ENCODE measurements at places on chromosomes 4 and X. TPM values are rescaled to one million over a fixed set of nuclear protein-coding genes. Genes with fewer than 3 reads are reported as not detected.
A peak's percentile ranks its signal among the peaks of the same experiment; 100 is the strongest.

The SPOCK3 gene
- 0.56 TPM for polyA plus RNA-seq

The HMX1 gene
- not detected for polyA plus RNA-seq

The ZNF711 gene
- 91.3 TPM for polyA plus RNA-seq

The CT45A2 gene
- 17.7 TPM for polyA plus RNA-seq

The ELF4 gene
- 10.6 TPM for polyA plus RNA-seq

The GPR78 gene
- polyA plus RNA-seq = 0.37 TPM

The GAGE12H gene
- polyA plus RNA-seq = not detected

The RNF128 gene
- polyA plus RNA-seq = 4.2 TPM

The PRR32 gene
- 0.35 TPM for polyA plus RNA-seq

The XAGE1B gene
- polyA plus RNA-seq = not detected

The IL9R gene
- 0.19 TPM for polyA plus RNA-seq

The PWWP3B gene
- 2.6 TPM for polyA plus RNA-seq

The THAP9 gene
- 8.2 TPM for polyA plus RNA-seq

GRCh38 chr4:3368841-3369760 is 72.7 kb upstream of the HGFAC start:
- no peak for DNase-seq

DNA sequence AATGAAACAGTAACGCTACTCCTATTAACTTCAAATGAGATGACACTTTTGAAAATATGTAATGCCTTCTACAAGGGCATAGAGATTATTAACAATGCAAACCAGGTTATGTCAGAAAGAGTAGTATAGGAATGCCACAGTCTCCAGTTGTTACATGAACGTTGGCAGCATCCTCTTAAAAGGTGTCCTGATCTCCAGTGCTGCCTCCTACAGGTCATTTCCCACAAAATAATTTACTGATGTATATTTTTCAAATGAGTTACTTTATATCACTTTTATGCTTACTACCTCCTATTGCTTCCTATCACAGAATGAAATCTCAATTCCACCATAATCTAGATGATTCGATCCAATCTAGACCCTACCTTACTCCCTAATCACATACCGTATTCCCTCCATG is 195.2 kb upstream of the EPHA5 start:
- DNase-seq = no peak

DNA sequence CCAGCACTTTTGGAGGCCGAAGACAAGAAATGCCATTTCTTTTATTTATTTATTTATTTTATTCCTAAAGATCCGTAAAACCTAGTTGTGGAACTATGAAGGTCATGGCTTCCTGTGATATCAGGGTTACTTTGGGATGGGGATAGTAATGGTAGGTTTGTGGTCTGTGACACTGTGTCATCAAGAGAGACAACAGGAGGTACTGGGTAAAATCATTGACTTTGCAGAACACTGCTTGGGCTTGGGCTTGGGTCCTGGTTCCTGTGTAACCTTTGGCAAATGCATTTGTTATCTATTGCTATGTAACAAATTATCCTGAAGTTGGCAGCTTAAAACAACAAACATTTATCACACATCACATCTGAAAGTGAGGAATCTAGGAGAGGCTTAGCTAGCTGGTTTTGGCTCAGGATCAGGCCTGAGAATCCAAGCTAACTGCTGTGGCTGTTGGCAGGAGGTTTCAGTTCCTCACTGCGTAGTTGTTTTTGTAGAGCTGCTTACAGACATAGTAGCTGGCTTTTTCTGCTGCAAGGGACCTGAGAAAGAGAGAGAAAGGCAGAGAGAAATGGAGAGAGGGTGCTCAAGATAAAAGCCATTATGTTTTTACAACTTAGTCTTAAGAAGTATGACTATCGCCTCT is 576.4 kb upstream of the SLIT2 start:
- peak; percentile 33 for DNase-seq

- DNase-seq = peak; percentile 15
Observed at GRCh38 chr4:154807042-154807630, 26.1 kb downstream of the RBM46 start.

DNA sequence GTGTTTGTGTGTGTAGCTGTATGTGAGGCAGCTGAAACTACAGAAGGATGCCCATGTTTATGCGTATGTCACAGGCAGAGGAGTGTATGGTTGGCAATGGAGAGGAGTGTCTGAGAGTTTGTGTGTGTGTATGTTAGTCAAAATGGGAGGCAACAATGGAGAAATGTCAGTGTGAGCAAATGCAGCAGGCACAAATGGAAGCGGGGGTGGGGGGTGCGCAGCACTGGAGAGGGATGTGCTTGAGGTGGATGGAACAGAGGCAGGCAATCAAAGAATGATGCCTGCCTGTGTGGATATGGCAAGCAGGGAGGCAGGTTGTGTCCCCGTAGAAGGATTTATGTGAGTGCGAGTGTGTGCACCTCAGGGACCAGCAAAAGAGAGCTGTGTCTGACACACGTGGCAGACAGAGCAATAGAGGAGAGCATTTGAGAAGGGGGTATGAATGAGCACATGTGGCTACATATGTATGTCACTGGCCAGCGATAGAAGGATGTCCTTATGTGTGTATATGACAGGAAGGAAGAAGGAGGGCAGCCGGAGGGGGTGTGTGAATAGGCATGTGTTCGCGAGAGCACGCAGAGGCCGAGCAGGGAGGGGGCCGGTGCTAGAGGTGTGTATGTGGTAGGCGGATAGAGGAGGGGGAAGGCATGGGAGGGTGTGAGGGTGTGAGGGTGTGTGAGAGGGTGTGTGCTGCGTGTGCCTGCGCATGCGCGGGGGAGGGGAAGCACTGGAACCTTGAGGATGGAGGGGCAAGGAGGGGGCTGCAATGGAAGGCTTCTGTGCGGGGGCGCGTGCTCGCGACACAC is 1.1 kb downstream of the PJA1 start:
- no peak for DNase-seq

DNA sequence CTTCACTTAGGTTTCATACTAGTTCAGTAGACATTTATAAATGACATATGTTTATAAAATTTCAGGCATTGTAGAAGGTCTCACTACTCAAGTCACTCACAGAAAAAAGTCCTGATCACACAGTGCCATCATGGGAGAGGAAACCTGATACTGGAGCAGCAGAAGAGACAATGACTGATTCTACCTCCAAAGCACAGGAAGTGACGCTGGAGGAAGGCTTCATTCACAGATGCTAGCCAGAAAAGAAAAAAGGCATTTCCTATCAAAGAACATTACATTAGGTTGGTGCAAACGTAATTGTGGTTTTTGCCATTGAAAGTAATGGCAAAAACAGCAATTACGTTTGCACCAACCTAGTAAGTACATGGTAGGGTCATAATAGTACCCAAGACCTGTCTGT is 79.5 kb downstream of the RASGEF1B start:
- DNase-seq = no peak

DNA sequence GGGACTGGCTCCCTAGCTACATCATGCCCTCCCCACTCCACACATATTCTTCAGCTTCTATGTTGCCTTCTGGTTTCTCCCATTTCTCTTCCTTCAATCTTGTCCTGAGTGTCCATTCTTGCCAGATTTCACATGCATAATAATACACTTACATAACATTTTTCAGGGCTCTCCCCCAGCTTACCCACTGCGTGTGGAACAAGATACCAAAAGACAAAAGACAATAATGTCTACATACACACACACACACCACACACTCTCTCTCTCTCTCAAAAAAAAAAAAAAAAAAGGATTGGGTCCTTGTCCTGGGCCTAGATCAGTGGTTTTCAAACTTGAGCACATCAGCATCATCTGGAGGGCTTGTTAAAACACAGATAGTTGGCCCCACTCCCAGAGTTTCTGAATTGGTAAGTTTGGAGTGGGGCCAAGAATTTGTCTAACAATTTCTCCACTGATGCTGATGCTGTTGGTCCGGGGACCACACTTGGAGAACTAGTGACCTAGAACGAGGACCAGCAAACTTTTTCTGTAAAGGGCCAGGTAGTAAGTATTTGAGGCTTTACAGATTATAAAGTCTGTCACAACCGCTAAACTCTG is 6.5 kb upstream of the SMARCA1 start:
- no peak for DNase-seq

DNA sequence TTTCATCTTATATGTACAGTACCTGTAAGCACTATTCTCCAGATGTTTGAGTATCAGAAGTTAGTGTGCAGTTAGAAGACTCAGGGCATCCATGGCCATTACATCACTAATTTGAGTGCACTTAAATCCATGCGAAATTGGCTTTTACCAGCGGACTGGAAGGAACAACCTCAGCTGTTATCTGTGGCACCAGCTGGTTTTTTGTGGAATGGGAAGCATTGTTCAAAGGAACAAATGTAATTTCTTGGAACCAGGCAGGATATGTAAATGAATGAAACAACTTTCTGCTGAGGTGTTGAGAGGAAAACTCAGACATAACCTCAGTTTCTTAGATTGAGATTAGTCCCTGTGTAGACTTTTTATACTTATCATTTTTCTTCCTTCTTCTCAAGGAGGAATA is 60.2 kb downstream of the PDGFRA start:
- DNase-seq = no peak

GRCh38 chrX:65697211-65697641 is 29.8 kb downstream of the MSN start:
- DNase-seq = no peak

- no peak for DNase-seq
Observed at GRCh38 chr4:23789762-23790161, 100.1 kb downstream of the PPARGC1A start.

- no peak for DNase-seq
Observed at GRCh38 chrX:66017659-66018170, 22.2 kb downstream of the VSIG4 start.

GRCh38 chr4:55442541-55442940 is 46.8 kb downstream of the TMEM165 start:
- no peak for DNase-seq

GRCh38 chr4:15654593-15655222 is 449 bp downstream of the FBXL5 start:
- peak; percentile 53 for DNase-seq

- DNase-seq = no peak
Observed at GRCh38 chrX:37424000-37424429, 74.9 kb downstream of the PRRG1 start.

- DNase-seq = no peak
Observed at GRCh38 chr4:38979081-38979480, 53.1 kb downstream of the TMEM156 start.

GRCh38 chrX:72126539-72127140 is 5.1 kb downstream of the RTL5 start:
- peak; percentile 78 for DNase-seq

- no peak for DNase-seq
Observed at GRCh38 chr4:79977131-79977840, 95.7 kb downstream of the ANTXR2 start.

GRCh38 chr4:64784125-64784524 is 374.9 kb upstream of the TECRL start:
- DNase-seq = no peak

DNA sequence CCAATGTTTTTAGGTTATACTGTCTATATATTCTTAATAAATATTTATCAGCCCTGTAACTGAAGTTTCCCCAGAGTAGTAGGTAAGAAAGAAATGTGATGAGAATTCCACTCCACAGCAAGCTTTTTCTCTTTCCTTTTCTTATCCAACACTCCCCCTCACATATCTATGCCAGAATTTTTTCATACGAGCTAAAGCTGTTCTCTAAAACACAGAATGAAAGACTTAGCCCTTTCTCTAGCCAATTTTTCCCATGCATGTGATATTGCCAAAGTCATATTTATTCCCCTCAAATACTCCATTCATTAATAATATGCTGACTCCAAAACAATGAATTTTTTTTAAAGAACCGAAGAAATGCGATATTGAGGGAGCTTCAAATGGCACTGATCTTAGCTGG is 32.3 kb downstream of the VEGFC start:
- no peak for DNase-seq

GRCh38 chrX:153688071-153688470 is 345 bp downstream of the SLC6A8 start:
- DNase-seq = no peak

GRCh38 chr4:155891058-155891457 is 12.4 kb upstream of the TDO2 start:
- DNase-seq = no peak

GRCh38 chr4:77510367-77510766 is 95.3 kb upstream of the CXCL13 start:
- no peak for DNase-seq

DNA sequence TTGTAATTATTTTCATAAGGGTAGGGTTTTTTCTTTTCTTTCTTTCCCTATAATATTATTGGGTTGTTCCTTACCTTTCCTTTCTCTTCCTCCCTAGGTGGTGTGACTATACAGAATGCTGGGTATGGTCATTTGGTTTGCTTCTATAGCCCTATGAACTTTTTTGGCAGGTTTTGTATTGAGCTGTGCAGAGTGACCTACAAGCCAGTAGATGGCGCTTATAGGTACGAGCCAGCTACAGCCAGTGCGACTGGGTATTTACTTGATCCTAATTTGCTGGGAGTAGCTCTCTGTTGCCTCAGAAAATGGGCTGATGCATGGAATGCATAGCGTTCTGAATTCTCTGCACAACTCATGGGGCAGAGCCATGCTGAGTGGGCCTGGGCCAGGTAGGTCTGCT is 423.3 kb downstream of the MAGEE1 start:
- no peak for DNase-seq

DNA sequence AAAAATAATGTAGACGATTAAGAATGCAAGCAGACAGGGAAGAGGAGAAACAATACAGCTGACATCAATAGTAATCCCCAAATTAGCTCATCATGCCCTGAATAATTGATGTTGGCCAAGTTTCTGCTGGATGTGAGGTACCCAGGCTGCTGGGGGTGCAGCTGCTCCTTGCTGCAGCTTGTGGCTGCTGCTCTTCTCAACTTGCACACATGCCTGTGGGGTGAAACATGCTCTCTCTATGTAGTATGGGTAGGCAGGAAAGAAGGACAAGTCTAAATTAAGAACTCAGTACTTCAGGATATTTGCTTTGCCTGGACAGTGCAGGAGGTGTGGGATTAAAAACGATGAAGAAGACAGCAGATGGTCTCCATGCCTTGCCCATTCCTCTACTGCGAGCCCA is 16.7 kb downstream of the EDA2R start:
- DNase-seq = no peak

DNA sequence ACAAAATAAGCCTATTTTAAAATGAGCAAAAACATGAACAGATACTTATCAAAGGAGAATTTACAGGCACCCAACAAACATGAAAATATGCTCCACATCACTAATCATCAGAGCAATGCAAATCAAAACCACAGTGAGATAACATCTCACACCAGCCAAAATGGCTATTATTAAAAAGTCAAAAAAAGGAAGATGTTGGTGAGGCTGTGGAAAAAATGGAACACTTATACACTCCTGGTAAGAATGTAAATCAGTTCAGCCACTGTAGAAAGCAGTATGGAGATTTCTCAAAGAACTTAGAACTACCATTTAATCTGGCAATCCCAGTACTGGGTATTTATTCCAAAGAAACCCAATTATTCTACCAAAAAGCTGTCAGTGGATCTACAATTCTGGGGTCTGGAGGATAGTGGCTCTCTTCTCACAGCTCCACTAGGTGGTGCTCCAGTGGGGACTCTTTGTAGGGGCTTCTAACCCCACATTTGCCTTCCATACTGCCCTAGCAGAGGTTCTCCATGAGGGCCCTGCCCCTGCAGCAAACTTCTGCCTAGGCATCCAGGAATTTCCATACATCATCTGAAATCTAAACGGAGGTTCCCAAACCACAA is 9.1 kb upstream of the ZNF732 start:
- no peak for DNase-seq

- DNase-seq = no peak
Observed at GRCh38 chr4:139921429-139922184, 232.4 kb downstream of the MAML3 start.
